ENCODE measurements at places on chromosomes 4 and X.

DNA sequence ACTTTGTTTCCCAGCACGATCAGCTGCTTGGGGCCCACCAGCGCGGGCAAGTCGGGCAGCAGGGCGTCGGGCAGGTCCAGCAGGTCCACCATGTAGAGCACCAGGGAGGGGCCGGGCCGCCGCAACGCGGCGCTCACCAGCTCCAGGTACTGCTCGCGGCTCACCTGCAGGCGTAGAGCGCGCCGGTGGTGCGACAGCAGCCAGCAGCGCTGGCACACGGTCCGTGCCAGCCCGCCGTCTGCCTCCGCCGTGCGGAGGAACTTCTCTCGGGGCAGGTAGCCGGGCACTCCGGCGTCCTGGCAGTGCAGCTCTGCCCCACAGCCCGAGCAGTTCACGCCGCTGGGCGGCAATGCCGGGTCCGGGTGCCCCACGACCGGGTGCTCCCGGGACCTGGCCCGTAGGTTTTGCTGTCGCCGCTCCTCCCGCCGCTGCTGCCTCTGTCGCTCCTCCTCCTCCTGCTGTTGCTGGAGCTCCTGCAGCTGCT, 527 bp downstream of the NOA1 start:
- peaks cover 38% of the 10 kb centered on the region for H3K36me3 ChIP-seq
- peak overlapping the region; percentile 100 for H3K27ac ChIP-seq
- H3K27me3 ChIP-seq, result no peaks in the 10 kb centered on the region
- H3K4me1 ChIP-seq, result peaks cover 59% of the 10 kb centered on the region

GRCh38 chrX:71160475-71160874, 15.8 kb downstream of the NLGN3 start:
- H3K27ac ChIP-seq, result no peak overlapping the region
- peaks cover 19% of the 10 kb centered on the region for H3K4me1 ChIP-seq
- no peak for ATAC-seq
- H3K27me3 ChIP-seq, result no peaks in the 10 kb centered on the region

DNA sequence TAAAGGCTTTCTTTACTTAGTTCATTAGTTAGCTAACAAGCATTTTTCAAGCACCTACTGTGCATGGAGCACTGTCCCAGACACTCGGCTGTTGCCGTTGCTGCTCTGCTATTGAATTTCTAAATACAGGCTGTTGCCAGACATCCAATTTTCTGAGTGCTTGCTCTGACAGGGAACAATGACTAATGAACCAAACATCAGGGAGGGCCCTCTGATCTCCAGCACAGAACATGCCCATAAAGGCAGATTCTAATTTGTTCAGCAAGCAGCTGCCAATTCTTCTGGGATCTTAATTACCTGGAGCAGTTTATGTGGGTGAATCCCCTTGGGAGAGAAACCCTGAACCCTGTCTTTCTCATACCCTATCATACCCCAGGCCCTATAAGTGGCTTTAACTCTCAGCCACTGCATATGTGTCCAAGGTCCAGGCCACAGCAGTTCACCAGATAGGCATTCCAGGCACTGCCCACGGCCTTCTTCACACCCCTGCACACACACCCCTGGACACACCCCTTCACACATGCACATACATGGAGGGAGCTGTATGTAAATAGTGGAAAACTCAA, 27.9 kb downstream of the TSC22D3 start:
- no peak for ATAC-seq
- H3K27me3 ChIP-seq, result no peaks in the 10 kb centered on the region
- no peak overlapping the region for H3K4me3 ChIP-seq
- peaks cover 4% of the 10 kb centered on the region for H3K4me1 ChIP-seq
- no peaks in the 10 kb centered on the region for H3K36me3 ChIP-seq

DNA sequence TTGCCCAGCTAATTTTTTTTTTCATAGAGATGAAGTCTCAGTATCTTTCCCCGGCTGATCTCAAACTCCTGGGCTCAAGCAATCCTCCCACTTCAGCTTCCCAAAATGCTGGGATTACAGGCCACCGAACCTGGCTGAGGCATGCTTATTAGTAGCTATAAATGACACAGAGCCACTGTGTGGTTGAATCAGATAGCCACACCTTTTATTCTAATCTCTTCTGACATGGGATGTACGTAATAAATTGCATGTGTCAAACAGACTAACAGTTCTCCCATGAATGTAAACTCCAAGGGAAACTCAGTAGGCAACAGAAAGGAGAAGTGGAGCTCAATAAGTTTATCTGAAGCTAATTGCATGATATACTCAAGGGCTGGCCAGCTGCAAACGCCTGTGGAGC, 139.8 kb upstream of the VCX3A start:
- no peak overlapping the region for H3K27ac ChIP-seq
- no peaks in the 10 kb centered on the region for H3K36me3 ChIP-seq
- no peak for ATAC-seq
- H3K27me3 ChIP-seq, result no peaks in the 10 kb centered on the region

DNA sequence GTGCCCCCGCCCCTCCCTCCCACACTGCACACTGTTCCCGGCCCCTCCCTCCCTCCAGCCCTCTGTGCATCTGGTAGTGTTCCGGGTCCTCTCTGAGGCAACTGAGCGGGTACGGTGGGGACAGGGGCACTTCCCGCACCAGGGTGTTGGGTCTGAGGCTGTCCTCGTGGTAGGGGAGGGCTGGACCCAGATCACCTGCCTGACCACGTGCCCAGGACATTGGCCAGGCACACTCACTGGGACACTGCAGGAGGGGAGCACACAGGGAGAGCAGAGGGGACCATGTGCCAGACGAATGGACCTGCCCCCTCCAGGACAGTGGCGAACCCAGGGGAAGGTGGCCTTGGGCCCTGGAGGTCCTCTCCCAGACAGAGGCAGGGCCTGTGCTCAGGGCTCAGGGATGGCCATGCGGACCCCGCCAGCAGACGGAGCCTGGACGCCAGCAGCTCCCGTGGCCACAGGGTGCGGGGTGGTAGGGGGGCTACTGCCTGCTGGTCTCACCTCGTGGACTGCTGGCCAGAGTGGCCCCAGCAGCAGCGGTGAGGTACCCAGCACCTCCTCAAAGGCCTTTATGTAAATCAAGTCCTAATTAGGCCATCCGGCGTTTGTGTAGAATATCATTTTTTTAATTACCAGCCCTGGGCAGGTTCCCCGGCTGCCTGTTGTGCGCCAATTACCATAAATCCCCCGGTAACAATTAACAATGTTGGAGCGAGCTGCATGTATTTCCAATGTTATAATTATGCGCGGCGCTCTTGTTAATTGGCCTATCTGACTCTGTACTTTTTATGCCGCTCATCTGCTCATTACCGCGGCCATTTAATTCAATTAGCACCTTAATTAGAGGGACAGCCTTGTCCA, 106.9 kb downstream of the FAM53A start:
- no peak for ATAC-seq
- H3K4me3 ChIP-seq, result no peak overlapping the region
- no peaks in the 10 kb centered on the region for H3K36me3 ChIP-seq
- H3K27ac ChIP-seq, result no peak overlapping the region

GRCh38 chr4:36115312-36115711, 129.0 kb downstream of the ARAP2 start:
- H3K4me3 ChIP-seq, result no peak overlapping the region
- no peak for ATAC-seq
- peaks cover 57% of the 10 kb centered on the region for H3K36me3 ChIP-seq
